ENCODE measurements at places on chromosomes 5 and 9.

GRCh38 chr5:110478895-110479294 lies 247.6 kb downstream of the TMEM232 start:
- no peak for DNase-seq

- DNase-seq = no peak
Measured at GRCh38 chr9:85332487-85332886, 409.3 kb downstream of the AGTPBP1 start.

GRCh38 chr9:108162664-108163063 lies 673.1 kb upstream of the KLF4 start:
- DNase-seq = no peak

- DNase-seq = no peak
Measured at GRCh38 chr5:147465747-147466146, 44.1 kb downstream of the DPYSL3 start.

- DNase-seq = no peak
Measured at GRCh38 chr5:139814704-139815280, 19.2 kb downstream of the PSD2 start.

DNA sequence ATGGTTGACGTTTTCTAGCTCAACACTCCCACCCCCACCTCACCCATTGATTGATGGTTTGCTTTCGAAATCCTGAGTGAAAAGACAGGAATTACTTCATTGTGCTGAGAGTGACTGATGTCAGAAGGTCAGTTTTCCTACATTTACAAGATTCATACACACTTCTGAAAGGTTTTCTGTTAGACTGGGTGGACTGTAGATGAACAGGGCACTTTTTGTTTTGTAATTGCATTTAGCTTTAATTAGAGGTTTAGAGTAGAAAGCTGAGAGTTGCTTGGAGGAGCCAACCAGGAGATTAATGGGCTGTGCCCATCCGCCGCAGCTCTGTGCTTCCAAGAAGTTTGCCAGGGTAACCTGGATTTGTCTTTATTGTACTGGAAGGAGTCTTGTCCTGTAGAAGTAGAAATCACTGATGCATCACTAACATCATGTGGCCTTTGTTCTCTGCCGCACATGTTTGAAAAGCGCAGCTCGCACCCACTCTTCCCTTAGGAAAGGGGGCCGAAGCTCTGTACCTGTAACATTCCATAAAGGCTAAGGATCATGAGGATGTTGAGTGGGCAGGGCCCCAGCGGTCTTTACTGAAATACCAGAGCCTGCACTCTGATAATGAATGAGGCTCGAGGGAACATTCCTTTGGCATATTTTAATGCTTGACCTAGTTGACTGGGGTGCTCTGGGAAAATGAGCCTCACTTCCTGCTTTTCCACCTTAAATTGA lies 267.6 kb upstream of the DMRT1 start:
- no peak for DNase-seq

- no peak for DNase-seq
Measured at GRCh38 chr5:105783811-105784210, 1886.9 kb downstream of the EFNA5 start.

- DNase-seq = no peak
Measured at GRCh38 chr5:172267943-172268342, 15.6 kb downstream of the UBTD2 start.

DNA sequence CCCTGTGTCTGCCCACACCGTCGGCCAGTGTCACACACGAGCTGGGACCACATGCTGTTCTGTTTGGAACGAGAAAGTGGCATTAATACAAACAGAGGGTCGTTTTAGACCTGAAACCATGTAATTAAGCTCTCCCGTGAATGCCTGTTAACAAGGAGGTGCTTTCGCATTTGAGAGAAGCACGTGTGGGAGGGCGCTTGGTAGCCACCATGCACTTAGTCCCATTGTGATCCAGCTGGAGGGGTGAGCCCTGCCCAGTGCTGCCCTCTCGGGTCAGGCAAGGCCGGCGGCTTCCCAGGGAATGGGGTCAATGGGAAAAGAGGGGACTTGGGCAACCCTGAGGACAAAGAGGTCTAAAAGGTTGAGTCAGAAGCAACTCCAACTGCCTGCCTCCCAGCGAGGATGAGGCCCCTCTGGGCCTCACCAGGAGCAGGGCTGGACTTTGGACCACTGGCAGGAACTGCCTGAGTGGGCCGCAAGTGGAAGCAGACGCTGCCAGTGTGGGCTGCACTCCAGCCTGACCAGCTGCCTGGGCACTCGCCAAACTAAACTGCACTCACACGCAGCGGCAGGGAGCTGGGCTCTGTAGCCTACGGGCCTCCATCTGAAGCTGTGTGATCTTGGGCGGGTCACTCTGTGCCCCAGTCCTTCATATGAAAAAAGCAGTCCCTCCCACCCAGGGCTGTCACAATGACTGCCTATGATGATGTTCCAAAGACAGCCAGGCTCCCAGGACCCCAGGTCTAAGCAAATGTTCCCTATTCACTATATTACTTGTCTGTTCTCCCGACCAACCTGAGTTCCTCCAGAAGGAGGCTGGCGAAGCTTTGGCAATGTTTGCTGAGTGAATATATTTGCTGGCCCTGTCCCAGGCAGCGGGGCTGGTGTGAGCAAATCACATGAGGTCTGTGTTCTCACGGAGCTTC lies 195.7 kb downstream of the CDK5RAP2 start:
- no peak for DNase-seq

- DNase-seq = no peak
Measured at GRCh38 chr5:109412981-109413402, 3.2 kb upstream of the PJA2 start.

DNA sequence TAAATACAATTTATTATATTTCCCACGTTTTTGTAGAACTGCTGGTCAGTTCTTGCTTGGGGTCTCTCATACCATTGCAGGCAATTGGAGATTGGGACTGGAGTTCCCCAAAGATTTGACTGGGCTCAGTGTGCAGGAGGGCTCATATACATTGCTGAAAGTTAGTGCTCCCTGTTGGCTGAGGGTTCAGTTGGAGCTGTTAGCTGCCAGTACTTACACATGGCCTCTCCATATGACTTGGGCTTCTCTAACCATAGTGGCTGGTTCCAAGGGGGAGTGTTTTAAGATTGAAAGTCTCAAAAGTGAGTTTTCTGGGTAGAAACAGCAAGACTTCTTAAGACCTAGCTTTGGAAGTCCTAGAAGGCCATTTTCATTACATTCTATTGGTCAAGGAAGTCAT lies 102.9 kb downstream of the MAN2A1 start:
- DNase-seq = no peak

GRCh38 chr9:14312719-14313377 lies 1.1 kb downstream of the NFIB start:
- no peak for DNase-seq

- DNase-seq = no peak
Measured at GRCh38 chr5:59174248-59174844, 591.5 kb downstream of the RAB3C start.

GRCh38 chr5:164355267-164355830 lies 849.9 kb downstream of the MAT2B start:
- no peak for DNase-seq

DNA sequence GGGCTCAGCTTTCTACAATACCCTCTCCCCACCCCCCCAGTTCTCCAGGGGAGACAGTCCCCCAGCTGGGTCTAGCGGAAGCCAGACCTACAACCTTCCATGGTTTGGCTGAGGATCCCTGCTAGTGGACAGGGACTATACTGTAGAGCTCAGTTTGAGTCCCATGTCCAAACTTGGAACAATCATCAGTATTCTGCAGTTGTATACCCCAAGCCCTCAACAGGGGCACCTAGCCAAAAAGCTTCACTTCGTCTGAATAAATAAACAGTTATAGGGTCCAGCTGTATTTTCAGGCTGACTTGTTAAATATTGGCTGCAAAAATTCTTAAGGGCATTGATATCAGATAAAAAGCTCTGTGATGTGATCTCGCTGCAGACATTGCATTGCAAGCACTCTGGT lies 15.4 kb upstream of the C9 start:
- DNase-seq = no peak
